ENCODE measurements at places on chromosomes 13 and 19.

- DNase-seq: no peak
Measured at GRCh38 chr19:5691822-5692722, 2.0 kb downstream of the RPL36 start.

DNA sequence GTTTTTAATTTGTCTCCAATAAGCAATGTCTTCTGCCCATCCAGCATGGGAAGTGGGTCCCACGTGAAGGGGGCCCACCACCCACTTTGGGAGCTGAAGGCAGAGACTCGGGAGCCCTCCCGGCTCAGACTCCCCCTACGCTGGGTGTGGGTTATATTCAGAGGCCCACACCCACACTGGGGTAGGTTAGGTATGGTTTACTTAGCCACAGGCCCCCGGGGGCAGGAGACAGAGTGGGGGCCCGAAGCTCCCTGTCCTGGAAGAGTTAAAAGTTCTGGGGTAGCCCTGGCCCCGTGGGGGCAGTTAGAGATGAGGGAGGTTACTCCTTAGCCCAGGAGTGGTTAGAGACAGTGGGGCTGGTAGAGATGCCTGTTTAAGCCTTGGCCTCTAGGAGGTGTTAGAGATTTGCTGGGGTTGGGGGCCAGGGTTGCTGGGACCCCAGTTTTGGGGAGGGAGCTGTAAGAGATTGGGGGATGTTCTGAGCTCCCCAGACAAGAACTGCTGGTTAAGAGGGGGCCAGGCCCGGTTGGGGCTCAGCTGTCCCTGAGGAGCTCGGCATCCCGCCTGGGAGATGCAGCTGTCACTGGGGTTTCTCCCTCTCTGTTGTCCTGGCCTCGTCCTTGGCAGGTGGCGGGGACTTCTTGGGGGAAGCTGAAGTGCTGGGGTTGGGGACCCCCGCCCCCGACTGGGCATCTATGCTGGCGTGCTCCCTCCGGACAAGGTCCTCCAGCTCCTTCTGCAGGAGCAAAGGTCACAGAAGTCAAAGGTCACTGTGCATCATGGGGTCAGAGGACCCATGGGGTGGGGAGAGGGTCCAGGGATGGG, 712 bp upstream of the RINL start:
- DNase-seq: no peak

- no peak for DNase-seq
Measured at GRCh38 chr19:8500158-8500557, 2.3 kb downstream of the PRAM1 start.

DNA sequence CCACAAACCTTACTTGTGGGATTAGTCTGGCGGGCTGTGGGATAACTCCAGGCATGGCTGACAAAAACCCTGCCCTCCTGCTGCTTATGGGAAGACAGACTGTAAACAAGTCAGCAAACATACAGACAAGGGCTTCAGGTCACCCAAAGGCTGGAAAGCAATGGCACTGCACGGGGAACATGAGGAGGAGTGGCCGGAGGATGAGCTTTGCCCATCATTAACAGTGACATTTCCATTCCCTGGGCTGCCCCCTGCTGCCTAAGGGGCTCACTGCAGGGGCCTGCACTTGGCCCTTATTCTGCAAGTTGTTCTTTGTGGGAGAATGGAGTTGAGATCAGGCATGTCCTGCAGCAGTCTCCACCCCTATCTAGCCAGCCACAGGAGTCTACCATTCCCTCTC, 91.3 kb downstream of the UQCRFS1 start:
- DNase-seq: no peak

All from renal cortex interstitium (tissue), 15 donors.